ENCODE measurements at places on chromosomes 2 and 18.

DNA sequence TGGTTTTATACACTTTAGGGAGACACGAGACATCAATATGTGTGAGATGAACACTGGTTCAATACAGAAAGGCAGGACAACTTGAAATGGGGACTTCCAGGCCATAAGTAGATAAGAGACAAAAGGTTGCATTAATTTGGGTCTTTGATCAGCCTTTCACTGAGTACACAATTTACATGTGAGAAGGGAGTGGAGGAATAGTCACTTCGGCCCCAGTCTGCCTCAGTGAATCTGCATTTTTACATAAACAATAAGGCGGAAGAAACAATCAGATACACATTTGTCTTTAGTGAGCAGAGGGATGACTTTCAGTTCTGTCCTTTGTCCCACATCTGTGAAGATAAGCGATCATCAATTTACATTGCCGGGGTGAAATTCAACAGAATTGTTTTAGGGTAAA is 104.3 kb upstream of the ARL4C start:
- no peaks in the 10 kb centered on the region for H3K36me3 ChIP-seq
- no peaks in the 10 kb centered on the region for H3K27me3 ChIP-seq
- no peaks in the 10 kb centered on the region for H3K4me1 ChIP-seq
- no peak overlapping the region for H3K4me3 ChIP-seq

- DNase-seq: no peak
- H3K36me3 ChIP-seq: no peaks in the 10 kb centered on the region
- H3K4me1 ChIP-seq: no peaks in the 10 kb centered on the region
Measured at GRCh38 chr2:218010140-218010983, 7.6 kb upstream of the TNS1 start.

GRCh38 chr2:225793736-225794550 is 394.4 kb downstream of the NYAP2 start:
- H3K36me3 ChIP-seq: no peaks in the 10 kb centered on the region
- no peaks in the 10 kb centered on the region for H3K4me1 ChIP-seq
- no peak overlapping the region for H3K27ac ChIP-seq
- no peak overlapping the region for H3K4me3 ChIP-seq
- no peak for DNase-seq
- no peaks in the 10 kb centered on the region for H3K27me3 ChIP-seq

DNA sequence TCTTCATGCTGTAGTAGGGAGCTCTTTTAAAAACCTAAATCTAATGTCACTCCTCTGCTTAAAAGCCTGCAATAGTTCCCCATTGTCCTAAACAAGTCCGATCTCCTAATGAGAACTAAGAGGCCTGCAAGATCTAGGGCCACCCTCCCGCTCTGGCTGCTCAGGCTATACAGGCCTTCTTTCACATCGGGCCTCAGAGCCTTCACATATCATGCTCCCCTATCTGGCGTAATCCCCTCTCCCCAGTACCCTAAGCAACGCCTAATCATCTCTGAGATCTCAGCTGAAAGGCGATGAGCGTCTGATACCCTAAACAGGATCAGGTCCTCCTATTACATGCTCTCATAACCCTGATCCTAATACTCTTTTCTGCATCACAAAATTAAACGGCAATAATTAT is 1.9 kb downstream of the MAP4K3 start:
- H3K27me3 ChIP-seq: no peaks in the 10 kb centered on the region
- peaks cover 38% of the 10 kb centered on the region for H3K4me1 ChIP-seq
- no peak overlapping the region for H3K27ac ChIP-seq
- peak overlapping the region; percentile 89 for H3K4me3 ChIP-seq
- no peaks in the 10 kb centered on the region for H3K36me3 ChIP-seq

- H3K27me3 ChIP-seq: peaks cover 23% of the 10 kb centered on the region
- H3K27ac ChIP-seq: peak overlapping the region; percentile 44
- H3K4me3 ChIP-seq: no peak overlapping the region
- H3K4me1 ChIP-seq: peaks cover 3% of the 10 kb centered on the region
- no peaks in the 10 kb centered on the region for H3K36me3 ChIP-seq
Measured at GRCh38 chr2:117855886-117856285, 41.4 kb downstream of the DDX18 start.

DNA sequence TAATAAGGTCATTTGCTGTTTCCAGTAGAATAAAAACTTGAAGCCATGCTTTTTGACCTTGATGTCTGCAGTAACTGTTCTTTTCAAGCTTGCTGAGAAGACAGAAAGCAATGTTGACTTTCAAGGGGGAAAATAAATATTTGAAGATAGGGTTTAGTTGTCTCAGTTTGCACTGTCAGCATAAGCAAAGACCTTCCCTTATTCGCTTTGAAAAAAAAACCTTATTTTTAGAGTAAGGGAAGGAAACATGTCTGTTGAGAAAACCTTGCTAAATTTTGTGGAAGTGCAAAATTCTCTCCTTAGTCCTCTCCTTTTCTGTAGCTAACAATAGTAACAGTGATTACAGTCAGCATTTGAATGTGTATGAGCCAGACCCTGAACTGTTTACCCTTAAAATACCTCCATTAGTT is 43.1 kb downstream of the MAP4K4 start:
- peak overlapping the region; percentile 94 for H3K27ac ChIP-seq
- H3K36me3 ChIP-seq: 0 out of 2 replicates have a peak, but pooled peaks cover 5% of the 10 kb centered on the region
- no peaks in the 10 kb centered on the region for H3K27me3 ChIP-seq
- DNase-seq: no peak

GRCh38 chr18:3540805-3541548 is 91.0 kb downstream of the TGIF1 start:
- DNase-seq: no peak
- H3K27me3 ChIP-seq: no peaks in the 10 kb centered on the region
- H3K36me3 ChIP-seq: no peaks in the 10 kb centered on the region
- no peak overlapping the region for H3K27ac ChIP-seq
- H3K4me1 ChIP-seq: peaks cover 8% of the 10 kb centered on the region

GRCh38 chr2:105321875-105322646 is 7.5 kb downstream of the TGFBRAP1 start:
- peaks cover 46% of the 10 kb centered on the region for H3K4me1 ChIP-seq
- no peak overlapping the region for H3K27ac ChIP-seq
- H3K27me3 ChIP-seq: no peaks in the 10 kb centered on the region

DNA sequence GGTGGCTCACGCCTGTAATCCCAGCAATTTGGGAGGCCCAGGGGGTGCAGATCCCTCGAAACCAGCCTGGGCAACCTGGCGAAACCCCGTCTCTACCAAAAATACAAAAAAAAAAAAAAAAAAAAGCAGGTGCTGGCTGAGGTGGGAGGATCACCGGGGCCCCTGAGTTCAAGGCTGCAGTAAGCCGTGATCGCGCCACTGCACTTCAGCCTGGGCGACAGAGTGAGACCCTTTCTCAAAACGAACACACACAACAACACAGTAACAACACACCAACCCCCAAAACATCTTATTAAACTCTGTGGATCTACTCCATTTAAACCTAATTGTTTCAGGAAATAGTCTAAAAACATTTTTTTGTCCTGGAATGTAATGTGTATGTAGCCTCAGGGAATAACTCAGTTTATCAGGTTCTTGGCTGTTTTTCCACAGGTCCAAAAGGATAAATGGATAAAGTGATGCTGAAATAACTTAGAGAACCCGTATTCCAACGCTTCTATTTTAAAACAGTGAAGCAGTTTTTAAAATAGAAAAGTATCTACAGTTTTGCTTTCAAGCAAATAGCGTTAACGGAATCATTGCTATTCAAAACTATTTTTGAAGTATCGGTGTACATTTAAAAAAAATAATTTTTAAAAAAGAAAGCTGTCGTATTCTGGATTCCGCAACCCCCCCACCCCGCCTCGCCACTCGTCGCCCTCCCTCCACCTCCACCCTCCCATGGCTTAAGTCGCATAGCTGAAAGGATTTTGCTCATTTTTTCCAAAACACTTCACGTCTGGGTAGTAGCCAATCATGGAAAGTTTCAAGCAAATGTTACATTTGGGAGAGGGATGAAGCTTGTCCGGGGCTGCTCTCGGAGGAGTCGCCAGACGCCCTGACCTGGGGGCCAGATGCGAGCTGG is 895 bp upstream of the GLS start:
- H3K27me3 ChIP-seq: no peaks in the 10 kb centered on the region
- peaks cover 5% of the 10 kb centered on the region for H3K36me3 ChIP-seq
- H3K27ac ChIP-seq: peak overlapping the region; percentile 86
- DNase-seq: no peak
- H3K4me3 ChIP-seq: peak overlapping the region; percentile 87
- peaks cover 13% of the 10 kb centered on the region for H3K4me1 ChIP-seq

GRCh38 chr2:171308280-171309054 is 125.3 kb downstream of the METTL8 start:
- H3K27me3 ChIP-seq: no peaks in the 10 kb centered on the region
- no peak overlapping the region for H3K4me3 ChIP-seq
- no peaks in the 10 kb centered on the region for H3K4me1 ChIP-seq
- no peak for DNase-seq

GRCh38 chr2:241887806-241888522 is 18.4 kb downstream of the RTP5 start:
- H3K27me3 ChIP-seq: no peaks in the 10 kb centered on the region
- no peaks in the 10 kb centered on the region for H3K4me1 ChIP-seq
- no peak overlapping the region for H3K27ac ChIP-seq

DNA sequence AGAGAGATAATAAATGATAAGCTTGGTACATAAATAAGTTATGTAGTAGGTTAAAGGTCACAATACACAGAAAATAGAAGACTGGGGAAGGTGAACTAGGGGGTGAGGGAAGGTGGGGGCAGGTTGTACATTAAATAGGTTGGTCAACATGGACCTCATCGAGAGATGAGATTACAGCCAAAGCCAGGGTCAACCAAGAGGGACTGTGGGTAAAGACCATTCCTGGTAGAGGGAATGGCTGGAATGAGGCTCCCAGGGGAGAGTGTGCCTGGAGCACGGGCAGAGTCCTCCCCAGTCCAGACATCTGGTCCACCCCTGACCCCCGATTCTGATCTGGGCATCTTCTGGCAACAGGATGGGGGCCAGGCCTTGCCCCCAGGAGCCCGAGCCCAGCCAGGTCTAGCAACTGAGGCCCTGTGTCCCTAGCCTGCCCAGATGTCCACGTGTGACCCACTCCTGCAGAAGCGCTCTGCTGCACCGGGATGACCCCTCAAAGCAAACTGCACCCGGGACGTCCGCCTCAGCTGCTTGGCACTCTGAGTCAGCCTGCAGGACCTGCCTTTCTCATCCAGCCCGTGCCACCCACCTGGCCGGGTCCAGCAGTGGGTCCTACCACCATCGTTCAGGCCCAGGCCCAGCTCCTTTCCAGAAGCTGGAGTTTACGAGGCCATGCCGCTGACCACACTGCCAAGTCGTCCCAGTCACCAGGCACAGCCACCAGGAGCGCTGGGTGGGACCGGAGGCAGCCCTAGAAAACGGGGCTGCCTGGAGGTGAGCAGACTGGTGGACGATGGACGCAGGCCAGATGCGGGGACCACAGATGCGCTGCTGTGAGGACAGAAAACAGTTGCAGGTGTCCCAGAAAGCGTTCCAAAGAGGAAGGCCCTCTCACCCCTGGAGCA is 56.2 kb upstream of the ID2 start:
- H3K27ac ChIP-seq: no peak overlapping the region
- H3K36me3 ChIP-seq: no peaks in the 10 kb centered on the region
- no peaks in the 10 kb centered on the region for H3K27me3 ChIP-seq
- DNase-seq: no peak
- H3K4me1 ChIP-seq: no peaks in the 10 kb centered on the region

DNA sequence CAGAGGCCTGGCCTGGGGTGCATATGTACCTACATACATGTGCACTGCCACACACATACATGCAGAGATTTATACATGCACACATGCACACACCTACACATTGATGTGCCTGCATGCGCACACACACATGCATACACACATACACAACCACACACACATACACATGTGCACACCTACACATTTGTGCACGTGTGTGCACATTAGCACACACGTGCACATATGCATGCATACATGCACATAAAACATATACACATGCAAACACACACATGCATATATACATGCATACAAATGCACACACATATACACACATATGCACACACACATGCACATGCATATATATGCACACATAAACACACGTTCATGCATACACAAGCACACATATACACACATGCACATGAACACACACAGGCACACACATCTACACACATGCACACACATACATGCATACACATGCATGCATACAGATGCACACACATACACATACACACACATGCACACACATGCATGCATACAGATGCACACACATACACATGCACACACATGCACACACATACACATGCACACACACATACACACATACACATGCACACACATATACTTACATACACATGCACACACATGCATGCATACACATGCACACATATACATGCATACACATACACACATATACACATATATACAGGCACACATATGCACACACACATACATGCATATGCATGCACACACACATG is 23.6 kb upstream of the OTOS start:
- no peak for DNase-seq
- no peak overlapping the region for H3K4me3 ChIP-seq
- H3K36me3 ChIP-seq: no peaks in the 10 kb centered on the region
- H3K4me1 ChIP-seq: no peaks in the 10 kb centered on the region
- peaks cover 3% of the 10 kb centered on the region for H3K27me3 ChIP-seq
- no peak overlapping the region for H3K27ac ChIP-seq

DNA sequence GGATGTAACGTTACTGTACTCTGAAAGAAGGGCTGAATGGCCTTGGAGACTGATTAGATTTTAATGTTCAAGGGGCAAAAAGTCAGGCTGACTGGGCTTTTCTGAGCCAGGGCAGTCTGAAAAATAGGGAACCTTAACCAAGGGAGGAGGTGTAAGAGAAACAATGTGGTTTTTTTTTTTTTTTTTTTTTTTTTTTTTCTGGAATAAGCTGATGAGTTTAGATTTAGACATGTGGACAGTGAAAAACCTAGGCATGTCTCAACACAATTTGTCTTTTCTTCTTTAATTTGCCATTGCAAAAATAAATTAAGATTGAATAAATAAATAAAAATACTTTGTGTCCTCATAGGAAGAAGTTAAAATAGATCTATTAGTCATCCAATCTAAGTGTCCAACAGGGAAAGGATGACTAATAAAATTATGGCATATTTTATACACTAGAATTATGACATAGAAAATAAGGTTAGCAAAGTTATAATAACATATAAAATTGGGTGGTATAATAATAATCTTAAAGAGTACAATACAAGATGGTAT is 237.6 kb upstream of the TRIB2 start:
- no peaks in the 10 kb centered on the region for H3K36me3 ChIP-seq
- peak overlapping the region; percentile 8 for H3K27ac ChIP-seq
- DNase-seq: no peak
- no peaks in the 10 kb centered on the region for H3K27me3 ChIP-seq
- peaks cover 15% of the 10 kb centered on the region for H3K4me1 ChIP-seq
- H3K4me3 ChIP-seq: no peak overlapping the region

GRCh38 chr2:120456867-120457266 is 110.9 kb downstream of the INHBB start:
- no peak for DNase-seq
- H3K27me3 ChIP-seq: no peaks in the 10 kb centered on the region
- no peaks in the 10 kb centered on the region for H3K36me3 ChIP-seq
- no peak overlapping the region for H3K4me3 ChIP-seq

GRCh38 chr2:150919901-150920300 is 341.8 kb downstream of the RBM43 start:
- no peaks in the 10 kb centered on the region for H3K27me3 ChIP-seq
- H3K4me3 ChIP-seq: no peak overlapping the region
- no peaks in the 10 kb centered on the region for H3K4me1 ChIP-seq
- H3K36me3 ChIP-seq: no peaks in the 10 kb centered on the region
- no peak overlapping the region for H3K27ac ChIP-seq
